Stimulated activated CD4-positive, alpha-beta T cell treated with anti-CD3 and anti-CD28 coated beads, TNF-alpha, amount 100 ng/mL, for 1 hour (primary cell): ENCODE measurements at places on chromosomes 2 and 18.

DNA sequence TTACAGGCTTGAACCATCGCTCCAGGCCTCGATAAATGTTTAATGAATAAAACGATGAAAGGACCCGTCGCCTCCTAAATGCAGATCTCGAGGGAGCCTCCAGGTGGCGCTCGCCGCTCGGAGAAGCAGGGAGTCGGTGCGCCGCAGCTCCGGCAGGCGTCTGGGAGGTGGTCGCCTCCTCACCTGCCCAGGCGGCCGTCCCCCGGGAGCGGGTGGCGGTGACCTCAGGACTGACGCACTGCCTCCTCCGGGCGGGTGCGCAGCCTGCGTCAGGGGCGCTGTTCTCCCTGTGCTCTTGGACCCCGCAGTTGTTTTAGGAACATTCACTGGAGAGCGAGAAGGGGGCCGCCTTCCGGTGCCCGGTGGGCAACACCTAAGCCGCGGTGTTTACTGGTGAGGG is 38.6 kb upstream of the POLE4 start:
- DNase-seq = peak; percentile 28

DNA sequence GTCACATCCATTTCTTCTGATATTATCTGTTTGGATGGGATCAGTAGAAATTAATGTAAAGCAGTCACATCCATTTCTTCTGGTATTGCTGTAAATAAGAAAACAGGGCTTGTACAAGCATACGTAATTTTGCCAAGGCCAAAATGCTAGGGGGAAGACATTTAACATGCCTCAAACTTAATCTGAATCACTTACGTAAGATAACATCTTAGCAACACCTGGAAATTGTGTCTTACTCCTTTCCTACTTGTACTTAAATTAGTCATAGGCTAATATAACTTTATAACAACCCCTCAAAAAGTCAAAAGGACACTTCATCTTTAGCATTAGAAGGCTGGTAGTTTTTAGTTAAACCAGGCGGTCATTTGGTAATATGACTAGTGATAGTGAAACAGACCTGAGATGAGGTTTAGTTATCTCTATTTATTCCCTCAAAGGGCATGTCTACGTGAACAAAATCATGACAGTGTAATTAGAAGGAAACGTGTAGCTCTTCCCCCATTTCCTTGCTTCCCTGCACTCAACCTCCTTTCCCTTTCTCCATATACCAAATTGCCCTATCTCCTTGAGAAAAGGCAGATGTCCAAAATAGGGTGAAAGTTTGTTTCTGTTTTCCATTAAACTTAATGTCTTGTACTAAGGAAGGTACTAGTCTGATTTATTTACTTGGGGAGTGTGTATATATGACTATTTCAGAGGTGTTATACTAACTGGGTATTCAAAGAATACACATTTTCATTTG is 99.3 kb upstream of the FZD5 start:
- DNase-seq = no peak

- DNase-seq = no peak
Observed at GRCh38 chr2:109375656-109376055, 238.1 kb downstream of the SEPTIN10 start.

DNA sequence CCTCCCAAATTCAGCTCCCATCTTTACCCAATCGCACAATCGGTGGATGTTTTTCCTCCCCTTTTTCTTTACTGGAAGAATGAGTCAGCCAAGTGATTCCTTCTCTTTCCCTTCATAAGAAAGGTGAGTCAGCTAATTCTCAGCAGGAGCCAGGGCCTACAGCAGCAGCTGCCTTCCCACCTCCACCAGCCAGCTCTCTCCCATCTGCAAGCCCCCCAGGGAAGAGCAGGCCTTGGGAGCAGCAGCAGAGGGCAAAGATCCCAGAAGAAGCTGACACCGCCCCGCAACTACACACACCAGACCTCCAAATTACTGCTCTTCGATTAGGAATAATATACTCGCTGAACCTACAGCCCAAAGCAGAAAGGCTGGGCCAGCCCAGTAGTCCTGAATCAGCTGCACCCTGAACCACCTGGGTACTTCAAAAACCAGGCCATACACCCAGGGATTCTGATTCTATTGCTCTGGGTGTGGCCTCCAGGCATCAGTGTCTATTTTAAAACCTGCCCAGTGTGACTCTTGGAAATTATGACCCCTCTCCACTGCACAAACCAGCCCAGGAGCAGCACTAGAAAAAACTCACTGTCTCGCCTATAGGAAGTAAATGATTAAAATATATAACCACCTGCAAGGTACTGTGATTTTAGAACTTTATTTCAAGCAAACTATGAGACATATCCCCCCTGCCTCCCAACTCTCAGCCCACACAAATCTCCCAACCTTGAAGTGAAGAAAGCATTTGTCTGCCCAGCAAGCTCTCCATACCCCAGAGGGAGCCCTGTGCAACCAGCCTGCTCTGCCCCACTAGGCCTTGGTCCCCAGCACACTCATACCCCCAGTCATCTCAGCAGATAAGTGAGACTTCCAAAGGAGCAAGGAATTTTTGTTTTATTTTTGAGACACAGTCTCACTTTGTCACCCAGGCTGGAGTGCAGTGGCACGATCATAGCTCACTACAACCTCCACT is 7.3 kb downstream of the SFXN5 start:
- DNase-seq = no peak

DNA sequence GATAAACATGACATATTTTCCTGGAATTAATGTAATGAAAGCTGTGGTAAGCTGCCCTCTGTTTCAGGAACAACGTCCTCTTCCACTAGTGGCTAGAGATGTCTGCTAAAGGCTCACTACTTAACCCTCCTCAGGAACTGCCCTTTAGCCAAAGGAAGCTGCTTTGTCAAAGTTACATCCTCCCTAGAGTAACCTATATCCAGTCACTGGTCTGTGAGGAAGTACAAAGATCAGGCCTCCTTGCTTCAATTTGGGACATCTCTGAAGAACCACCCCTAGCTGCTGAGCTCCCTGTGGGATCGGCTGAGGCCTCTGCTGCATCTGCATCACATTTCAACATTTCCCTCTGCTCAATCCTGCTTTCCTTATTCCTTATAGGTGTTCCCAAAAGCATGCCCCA is 107.8 kb downstream of the PRELID3A start:
- DNase-seq = no peak

- no peak for DNase-seq
Observed at GRCh38 chr2:28463211-28463816, 32.5 kb upstream of the PLB1 start.

- DNase-seq = no peak
Observed at GRCh38 chr2:43368483-43369385, 142.3 kb upstream of the ZFP36L2 start.

DNA sequence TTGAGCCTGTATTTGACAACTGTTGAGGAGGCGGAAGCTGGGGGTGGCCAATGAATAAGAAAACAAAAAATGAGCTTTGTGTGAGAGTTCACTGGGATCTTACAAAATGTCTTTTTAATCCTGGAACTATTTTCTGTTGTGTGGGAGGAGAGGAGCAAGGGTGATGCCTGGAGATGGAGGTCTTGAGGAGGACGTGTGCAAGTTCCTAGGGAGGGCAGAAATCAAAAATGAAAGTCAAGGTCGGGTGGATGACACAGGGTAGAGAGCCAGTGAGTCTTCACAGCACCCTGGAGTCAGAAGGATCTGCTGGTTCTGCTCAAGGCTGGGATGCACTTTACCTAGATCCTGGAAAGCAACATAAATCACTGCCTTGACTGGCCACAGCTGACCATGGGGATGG is 180.3 kb upstream of the PKDCC start:
- no peak for DNase-seq

DNA sequence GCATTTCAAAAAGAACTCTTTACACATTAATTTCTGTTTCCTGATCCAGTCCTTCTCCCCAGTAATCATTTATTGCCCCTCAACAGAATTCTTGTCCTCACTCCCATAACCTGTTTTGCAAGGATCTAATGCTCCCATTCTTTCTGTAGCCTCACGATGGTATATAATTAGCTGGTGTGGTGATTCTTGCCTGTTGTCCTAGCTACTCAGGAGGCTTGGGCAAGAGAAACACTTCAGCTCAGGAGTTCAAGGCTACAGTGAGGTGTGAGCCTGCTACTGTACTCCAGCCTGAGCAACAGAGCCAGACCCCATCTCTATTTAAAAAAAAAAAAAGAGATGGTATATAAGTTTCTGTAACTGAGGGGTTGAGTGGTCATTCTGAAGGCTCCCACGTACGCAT is 7.7 kb upstream of the TRAPPC8 start:
- no peak for DNase-seq

- DNase-seq = no peak
Observed at GRCh38 chr2:158269143-158269542, 167.5 kb downstream of the UPP2 start.

DNA sequence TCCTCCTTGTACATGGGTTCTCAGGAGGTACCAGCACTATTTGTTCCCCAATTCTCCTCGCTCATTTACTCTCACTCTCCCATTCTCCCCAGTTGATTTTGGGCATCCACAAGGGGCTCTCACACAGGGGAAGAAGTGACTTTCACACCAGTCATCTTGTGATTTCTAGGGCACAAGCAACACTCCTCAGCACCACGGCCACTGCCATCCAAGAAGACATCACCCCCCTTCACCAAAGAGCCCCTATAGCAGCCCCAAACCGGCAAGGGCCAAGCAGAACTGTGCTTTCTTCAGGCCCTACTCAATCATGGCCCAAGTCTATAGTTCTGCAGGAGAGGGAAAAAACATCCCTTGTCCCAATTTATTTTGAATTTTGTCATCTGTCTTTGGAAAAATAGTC is 209.2 kb upstream of the ARL4C start:
- DNase-seq = no peak

- DNase-seq = no peak
Observed at GRCh38 chr18:38807915-38808314, 1242.3 kb upstream of the CELF4 start.

GRCh38 chr2:142223309-142223708 is 92.5 kb upstream of the LRP1B start:
- DNase-seq = no peak
